ENCODE measurements at places on chromosomes 1 and 21. TPM values are rescaled to one million over a fixed set of nuclear protein-coding genes. Genes with fewer than 3 reads are reported as not detected.

Gene ZNF648
- total RNA-seq = not detected

Gene NBPF6
- total RNA-seq = not detected

Gene DOCK7
- 34.0 TPM for total RNA-seq

Gene NTMT2
- total RNA-seq = not detected

Gene IFNAR1
- 60.9 TPM for total RNA-seq

Gene KRTAP7-1
- total RNA-seq = not detected

Gene TAF1A
- total RNA-seq = 8.2 TPM

Gene IFI16
- total RNA-seq = 91.8 TPM

Gene LGR6
- 4.1 TPM for total RNA-seq

Gene SPRR2G
- total RNA-seq = not detected

Gene GPATCH4
- 24.0 TPM for total RNA-seq

Gene TNFRSF8
- 0.94 TPM for total RNA-seq

Gene S100A7A
- not detected for total RNA-seq

Gene RASSF5
- total RNA-seq = 18.8 TPM

Gene BTG2
- total RNA-seq = 59.9 TPM

Gene KCNK2
- 1.4 TPM for total RNA-seq

Gene VWA5B1
- 1.4 TPM for total RNA-seq

Gene DEPDC1
- 0.63 TPM for total RNA-seq

Gene TAS1R1
- not detected for total RNA-seq

Gene FALEC
- not detected for total RNA-seq

Gene UBE2G2
- total RNA-seq = 86.0 TPM
